ENCODE measurements at places on chromosomes 1 and 21.

DNA sequence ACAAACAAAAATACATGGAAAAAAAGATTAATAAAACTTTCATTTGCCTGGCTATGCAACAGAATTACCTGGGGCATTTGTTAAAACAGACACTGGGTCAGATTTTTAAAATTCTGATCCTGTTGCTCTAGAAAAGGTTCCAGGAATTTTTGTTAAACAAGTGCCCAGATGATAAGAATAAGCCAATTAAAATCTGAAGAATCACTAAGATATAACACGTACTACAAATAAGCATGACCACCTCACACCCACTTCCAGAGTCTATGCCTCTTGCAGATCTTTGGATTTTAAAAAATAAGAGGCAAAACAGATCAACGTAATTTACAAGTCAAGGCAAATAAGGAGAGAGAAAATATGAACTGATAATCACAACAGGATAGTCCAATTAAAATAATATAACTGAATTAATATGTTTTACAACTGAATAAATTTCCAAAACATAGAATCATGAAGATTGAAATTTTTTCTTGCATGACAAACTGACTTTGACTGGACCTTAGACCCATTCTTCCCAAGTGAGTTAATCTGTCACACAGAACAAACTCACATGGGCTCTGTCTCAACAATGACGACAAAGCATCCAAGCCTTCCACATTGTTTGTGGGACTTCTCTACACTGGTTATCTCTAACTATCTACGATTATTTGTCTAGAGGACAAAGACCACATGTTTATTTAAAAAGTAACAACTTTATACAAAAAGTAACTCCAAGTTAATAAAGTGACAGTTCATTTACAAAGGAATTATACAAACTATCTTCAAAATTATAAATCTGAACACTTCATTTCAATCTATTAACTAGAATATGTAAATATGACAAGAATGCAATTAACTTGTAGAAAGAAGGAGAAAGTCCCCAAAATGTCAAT, 56.9 kb downstream of the COP1 start:
- no peak for DNase-seq

- DNase-seq: no peak
These were observed 7.7 kb downstream of the S100PBP start for GRCh38 chr1:32825181-32825580.

GRCh38 chr1:58457023-58457635, 89.4 kb downstream of the OMA1 start:
- DNase-seq: no peak

- DNase-seq: peak; percentile 44
These were observed 576 bp downstream of the CCN1 start for GRCh38 chr1:85580872-85581801.

DNA sequence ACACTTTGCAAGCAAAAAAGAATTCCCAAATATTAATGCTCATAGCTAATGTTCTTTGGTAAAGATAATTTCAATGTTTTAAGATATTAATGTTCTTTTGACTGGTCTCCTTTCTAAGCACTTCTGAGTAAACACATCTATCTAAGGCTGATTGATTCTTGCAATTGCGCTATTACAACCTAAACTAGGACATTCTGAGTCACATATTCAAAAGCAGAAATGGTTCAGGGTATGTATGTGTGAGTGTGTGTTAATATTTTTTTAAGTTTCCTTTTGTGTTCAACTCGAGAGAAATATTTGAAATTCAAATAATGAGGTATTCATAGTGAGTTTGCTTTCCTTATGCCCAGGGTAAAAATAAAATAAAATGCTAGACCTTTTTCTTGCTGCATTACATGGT, 203.6 kb upstream of the GRIK3 start:
- DNase-seq: no peak

GRCh38 chr1:222948079-222948478, 133.2 kb downstream of the DISP1 start:
- no peak for DNase-seq

DNA sequence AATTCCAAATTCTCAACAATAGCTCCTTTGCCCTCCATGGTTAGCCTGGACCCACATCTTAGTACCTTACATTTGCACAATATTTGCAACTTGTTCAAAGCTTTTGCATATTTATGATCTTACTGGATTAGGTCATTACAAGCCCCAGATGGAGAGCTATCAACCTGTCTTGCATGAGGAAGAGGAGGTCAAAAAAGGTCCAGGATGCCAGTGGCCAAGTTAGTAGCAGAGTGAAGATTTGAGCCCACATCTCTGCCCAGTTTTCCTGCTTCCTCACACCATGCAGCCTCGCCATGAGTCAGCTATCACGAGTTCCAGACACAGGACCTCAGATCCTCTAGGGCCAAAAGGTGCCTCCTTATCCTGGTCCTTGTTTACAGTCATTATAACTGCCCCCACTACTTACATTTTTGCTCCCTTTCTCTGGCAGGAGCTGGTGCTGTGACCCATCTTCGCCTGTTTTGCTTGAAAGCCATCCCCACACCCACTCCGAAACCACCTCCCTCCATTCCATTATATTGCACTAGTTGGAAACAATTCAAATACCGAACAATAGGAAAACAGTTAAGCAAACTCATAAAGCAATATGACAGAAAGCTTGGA, 5.0 kb upstream of the AHCYL1 start:
- peak; percentile 43 for DNase-seq

DNA sequence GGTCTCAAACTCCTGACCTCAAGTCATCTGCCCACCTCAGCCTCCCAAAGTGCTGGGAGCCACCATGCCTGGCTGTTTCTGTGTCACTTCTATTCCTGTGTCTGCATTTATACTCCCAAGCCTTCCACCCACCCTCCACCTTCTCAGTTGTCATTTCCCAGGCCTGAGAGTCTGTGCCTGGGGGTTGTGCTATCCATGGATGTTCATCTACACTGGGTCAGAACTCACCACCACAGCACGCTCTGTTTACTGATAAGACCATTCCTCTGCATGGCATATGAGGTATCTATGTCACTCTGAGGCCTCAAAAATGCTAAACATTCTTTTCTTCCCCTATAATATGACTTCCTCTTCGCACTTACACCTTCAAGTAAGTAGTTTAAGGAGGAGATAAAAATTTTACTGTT, 6.1 kb downstream of the NENF start:
- DNase-seq: no peak

DNA sequence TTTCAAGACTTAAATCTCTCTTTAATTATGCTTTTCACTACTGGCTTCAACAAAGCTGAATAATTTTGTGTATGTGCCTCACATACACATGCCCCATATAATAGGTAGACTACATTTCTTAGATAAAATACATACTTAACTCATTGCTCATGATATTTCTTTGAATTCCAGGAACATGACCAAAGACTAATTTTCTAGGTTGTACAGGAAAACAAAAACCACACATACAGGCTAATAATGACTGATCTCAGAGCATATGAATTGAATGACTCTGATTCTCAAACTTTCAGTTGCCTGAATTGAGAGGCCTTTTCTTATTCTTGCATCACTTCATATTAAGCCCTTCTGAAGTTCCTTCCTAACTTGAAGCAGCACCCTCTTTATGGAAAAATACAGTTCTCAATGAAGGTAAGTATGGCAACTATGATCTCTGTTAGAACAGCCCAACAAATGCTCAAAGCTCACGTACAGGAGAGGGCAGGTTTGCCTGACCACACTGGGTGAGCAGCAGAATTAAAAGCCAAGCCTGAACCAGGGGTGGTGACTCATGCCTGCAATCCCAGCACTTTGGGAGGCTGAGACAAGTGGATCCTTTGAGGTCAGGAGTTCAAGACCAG, 22.6 kb upstream of the UAP1 start:
- peak; percentile 56 for DNase-seq

DNA sequence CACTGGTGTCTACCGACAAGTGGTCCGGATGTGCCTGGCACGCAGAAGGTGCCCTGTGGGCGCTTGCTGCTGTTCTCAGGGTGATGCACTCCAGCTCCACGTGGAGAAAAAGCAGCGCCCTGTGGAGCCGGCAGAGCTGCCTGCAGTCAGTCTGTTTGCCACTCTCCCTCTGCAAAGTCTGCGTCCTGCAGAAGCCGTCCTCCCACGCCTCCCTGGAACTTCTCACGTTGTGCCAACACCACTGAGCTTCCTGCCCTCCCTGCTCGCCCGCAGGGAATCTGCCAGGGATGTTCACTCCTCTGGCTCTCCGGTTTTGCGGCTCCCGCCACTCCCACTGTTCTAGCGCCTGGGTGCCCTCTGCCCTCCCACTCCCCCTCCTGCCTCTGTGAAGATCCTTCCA, 19.8 kb upstream of the UBXN10 start:
- DNase-seq: no peak

- DNase-seq: no peak
These were observed 81.6 kb upstream of the LRRC8D start for GRCh38 chr1:89739013-89739843.

GRCh38 chr1:11473491-11474034, 5.4 kb upstream of the DISP3 start:
- no peak for DNase-seq

- no peak for DNase-seq
These were observed 1544.1 kb downstream of the PLA2G4A start for GRCh38 chr1:188372821-188373220.

GRCh38 chr1:183495420-183495819, 23.1 kb downstream of the SMG7 start:
- no peak for DNase-seq

DNA sequence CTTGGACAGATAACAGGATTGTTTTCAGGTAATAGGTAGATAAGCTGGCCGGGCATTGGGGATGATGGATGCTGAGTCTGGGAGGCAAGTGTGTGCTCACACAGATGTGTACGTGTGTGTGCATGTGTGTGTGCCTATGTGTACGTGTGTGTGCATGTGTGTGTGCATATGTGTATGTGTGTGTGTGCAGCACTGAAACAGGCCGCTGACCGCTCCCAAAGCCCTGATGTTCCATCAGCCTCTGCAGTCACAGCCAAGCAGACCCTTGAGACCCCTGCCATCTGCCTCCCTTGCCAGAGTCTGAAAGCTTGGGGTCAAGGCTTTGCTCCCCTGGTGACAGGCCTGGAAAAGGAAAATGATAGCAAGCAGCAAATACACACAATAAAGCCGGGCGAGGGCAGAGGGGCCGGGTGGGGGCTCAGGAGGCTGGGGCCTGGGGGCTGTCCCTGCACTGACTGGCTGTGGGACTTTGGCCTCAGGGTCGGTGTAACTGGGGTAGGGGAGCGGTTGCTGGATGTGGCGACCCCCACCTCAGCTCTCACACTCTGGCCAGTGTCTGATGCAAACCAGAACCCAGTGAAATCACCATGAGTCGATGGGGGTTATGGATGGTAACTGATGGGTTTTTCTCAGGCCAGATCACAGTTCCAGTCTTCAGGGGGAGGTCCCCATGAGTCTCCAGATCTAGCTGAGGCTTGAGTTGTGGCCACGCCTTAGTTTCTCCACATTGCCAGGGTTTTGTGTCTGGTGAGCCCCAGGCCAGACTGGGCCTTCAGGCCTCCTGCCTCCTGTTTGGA, 9.2 kb upstream of the TNFRSF8 start:
- no peak for DNase-seq

DNA sequence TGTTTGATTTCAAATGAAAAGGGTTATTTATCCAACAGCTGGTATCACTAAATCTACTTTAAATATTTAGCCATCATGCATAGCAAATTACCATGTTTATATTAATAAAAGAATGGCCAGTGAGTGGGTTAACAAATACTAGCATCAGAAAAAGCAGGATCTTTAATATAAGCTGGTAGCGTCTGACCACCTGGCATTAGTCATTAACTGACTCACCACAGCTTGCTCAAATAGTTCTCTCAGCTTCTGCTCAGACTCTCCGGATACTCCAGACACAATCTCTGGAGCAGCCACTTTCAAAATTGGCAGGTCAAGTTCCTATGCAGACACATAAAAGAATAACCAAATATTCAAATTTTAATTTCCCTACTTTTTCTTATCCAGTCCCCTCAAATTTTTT, 29.6 kb downstream of the NVL start:
- DNase-seq: peak; percentile 28

DNA sequence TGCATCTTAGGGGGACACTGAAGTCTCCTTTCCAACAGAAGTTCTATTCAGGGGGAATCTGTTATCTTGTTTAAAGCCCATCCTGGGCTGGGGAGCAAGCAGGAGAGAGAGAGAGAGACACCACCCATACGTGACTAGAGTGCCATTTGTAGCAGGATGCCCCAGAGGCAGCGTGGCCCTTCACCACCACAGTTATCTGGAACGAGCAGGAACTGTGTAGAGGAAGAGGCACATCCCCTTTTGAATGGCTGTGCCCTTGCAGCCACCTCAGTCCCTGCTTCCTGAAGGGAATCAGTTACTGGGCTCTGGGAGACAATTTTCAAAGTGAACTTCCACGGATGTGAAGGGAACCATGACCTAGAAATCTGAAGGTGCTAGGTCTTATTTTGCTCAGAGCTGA, 19.4 kb upstream of the LAMTOR5 start:
- DNase-seq: no peak

- DNase-seq: no peak
These were observed 302.3 kb upstream of the RUNX1 start for GRCh38 chr21:35351434-35351833.

- DNase-seq: no peak
These were observed 350.1 kb upstream of the GREM2 start for GRCh38 chr1:240962086-240962485.

DNA sequence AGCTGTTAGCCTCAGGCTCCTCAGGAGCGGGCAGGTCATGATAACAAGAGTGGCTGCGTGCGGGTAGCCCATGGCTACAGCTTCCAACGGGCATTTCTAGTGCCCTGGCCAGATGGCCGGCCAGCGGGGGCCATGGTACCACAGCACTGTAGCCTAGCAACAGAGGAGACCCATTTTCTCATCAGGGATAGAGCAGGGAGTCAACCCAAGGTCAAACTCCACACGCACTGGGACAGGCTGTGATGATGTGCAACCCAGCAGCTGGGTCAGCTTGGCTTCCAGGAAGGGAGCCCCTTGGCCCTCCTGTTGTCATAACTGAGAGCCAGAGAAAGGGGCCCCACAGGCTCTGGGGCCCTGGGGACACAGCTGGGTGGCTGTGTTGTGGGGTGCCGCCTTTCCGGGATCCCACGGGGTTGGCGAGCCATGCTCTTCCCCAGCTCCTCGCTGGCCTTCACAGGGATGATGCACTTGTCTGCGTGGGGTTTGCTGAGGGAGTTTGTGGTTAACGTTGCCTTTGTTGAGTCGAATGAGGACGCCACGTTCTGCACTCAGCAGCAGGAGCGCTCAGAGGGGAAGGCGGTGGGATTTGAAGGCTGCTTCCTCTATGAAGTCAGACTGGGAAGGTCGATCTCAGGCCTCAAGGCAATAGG, 46.3 kb downstream of the COL18A1 start:
- no peak for DNase-seq

- DNase-seq: no peak
These were observed 423.6 kb downstream of the HLX start for GRCh38 chr1:221302810-221303209.
